Hepatocyte (in vitro differentiated cells): ENCODE measurements at places on chromosomes 2 and 18. TPM values are rescaled to one million over a fixed set of nuclear protein-coding genes. Genes with fewer than 3 reads are reported as not detected.

The ZNF804A gene
- 2.3 and 2.4 TPM in 2 replicates for total RNA-seq

GRCh38 chr18:45321520-45321919, 293.8 kb upstream of the SLC14A2 start:
- no peak for DNase-seq
- H3K4me1 ChIP-seq, result peaks cover 12% of the 10 kb centered on the region
- peak overlapping the region; percentile 60 for H3K27ac ChIP-seq
- H3K4me3 ChIP-seq, result no peak overlapping the region

DNA sequence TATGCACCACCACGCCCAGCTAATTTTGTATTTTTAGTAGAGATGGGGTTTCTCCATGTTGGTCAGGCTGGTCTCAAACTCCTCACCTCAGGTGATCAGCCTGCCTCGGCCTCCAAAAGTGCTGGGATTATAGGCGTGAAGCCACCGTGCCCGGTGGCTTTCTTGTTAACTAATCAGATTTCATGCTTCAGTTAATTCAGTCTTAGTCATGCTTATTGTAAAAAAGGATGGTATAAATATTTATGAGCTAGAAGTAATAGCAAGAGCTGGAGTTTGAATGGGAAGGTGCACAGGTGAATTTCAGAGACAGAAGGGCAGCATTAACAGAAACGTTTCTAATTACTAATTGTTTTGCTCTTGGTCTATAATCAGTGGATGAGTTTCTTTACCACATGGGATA, 10.3 kb downstream of the GEMIN6 start:
- H3K4me1 ChIP-seq, result peaks cover 7% of the 10 kb centered on the region
- no peaks in the 10 kb centered on the region for H3K27me3 ChIP-seq
- H3K36me3 ChIP-seq, result no peaks in the 10 kb centered on the region
- H3K27ac ChIP-seq, result no peak overlapping the region
- no peak for DNase-seq
- H3K4me3 ChIP-seq, result no peak overlapping the region

- no peak overlapping the region for H3K27ac ChIP-seq
- no peak overlapping the region for H3K4me3 ChIP-seq
- DNase-seq, result no peak
These were observed 449.8 kb upstream of the RGPD4 start for GRCh38 chr2:107376909-107377308.

- no peak overlapping the region for H3K27ac ChIP-seq
- no peak for DNase-seq
- H3K27me3 ChIP-seq, result no peaks in the 10 kb centered on the region
- H3K36me3 ChIP-seq, result no peaks in the 10 kb centered on the region
These were observed 143.3 kb upstream of the KLHL29 start for GRCh38 chr2:23241611-23242245.

- H3K27me3 ChIP-seq, result peaks cover 24% of the 10 kb centered on the region
- DNase-seq, result peak; percentile 23
- peak overlapping the region; percentile 99 for H3K27ac ChIP-seq
- peak overlapping the region; percentile 97 for H3K4me3 ChIP-seq
- H3K36me3 ChIP-seq, result no peaks in the 10 kb centered on the region
These were observed 1.4 kb downstream of the PTGR3 start for GRCh38 chr18:75207310-75208154.

DNA sequence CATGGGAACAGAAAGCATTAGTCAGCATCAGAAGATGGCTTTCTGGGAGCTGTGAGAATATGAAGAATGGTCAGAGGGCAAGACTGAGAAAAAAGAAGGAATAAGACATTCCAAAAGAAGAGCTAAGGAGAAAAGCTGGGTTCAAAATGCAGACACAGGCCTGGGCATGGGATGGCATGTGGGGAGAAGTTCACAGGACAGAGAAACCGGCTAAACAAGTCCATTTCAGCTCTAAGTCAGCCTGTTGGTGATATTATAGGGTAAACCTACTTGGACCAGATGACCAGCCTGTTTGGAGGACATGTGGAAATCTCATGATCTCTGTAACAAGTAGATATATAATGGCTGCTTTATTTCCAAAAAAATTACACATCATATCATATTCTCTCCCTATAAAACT, 91.7 kb upstream of the MEIS1 start:
- H3K27me3 ChIP-seq, result no peaks in the 10 kb centered on the region
- H3K4me3 ChIP-seq, result no peak overlapping the region
- H3K36me3 ChIP-seq, result no peaks in the 10 kb centered on the region
- DNase-seq, result no peak
- H3K27ac ChIP-seq, result no peak overlapping the region

The TPO gene
- not detected in 2 replicates for total RNA-seq
